ENCODE measurements at places on chromosomes 13 and 19.
A peak's percentile ranks its signal among the peaks of the same experiment; 100 is the strongest.

DNA sequence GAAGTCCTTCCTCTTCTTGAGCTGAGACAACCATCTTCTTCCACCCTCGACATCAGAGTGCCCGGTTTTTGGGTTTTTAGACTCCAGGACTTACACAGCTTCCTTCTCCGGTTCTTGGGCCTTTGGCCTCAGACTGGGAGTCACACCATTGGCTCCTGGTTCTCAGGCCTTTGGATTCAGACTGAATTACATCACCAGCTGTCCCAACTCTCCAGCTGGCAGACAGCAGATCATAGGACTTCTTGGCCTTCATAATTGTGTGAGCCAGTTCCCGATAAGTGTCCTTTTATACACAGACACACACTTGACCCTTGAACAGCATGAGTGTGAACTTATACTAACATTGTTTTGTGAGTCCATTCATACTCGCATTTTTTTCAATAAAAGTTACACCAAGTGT, 166.0 kb upstream of the UBL3 start:
- no peak for DNase-seq

DNA sequence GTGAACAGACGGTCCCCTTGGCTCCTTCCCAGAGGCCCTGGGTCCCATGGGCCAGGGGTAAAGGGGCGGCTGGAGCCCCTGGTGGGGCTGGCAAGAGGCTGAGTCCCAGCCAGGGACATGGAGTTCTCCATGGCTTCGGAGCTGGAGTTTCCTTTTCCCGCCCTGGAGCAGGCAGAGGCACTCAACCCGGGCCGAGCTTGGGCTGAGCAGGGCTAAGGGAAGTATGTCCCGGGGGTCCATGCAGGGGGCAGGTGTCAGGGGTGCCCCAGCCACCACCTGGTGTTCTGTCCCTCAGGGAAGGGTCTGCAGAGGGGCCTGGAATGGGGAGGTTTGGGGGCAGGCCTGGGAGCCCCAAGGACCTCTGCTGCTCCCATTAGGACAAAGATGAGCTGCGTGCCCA, 54.0 kb upstream of the TPM4 start:
- DNase-seq: no peak

- no peak for DNase-seq
These were observed 20.1 kb downstream of the PCCA start for GRCh38 chr13:100108913-100109507.

GRCh38 chr13:113948034-113948742, 25.7 kb downstream of the C13orf46 start:
- DNase-seq: no peak

DNA sequence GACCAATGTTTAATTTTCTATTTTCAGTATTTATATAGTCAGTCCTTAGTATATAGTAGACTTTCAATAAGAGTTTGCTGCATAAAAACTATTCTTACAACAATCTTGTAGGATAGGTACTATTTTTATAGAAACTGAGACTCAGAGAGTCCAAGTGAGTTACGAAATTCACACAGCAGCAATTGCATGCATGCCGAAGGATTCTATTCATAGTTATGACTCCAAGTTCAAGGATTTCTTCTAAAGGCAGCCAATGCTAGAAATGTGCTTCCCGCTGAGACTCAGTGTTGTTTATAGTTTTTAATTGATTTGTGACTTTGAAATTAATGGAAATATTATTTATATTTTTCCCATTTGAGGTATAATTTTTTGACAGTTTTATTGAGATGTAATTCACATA, 62.7 kb upstream of the CSNK1A1L start:
- no peak for DNase-seq

- DNase-seq: no peak
These were observed 107.8 kb downstream of the RXFP2 start for GRCh38 chr13:31846961-31847752.

- no peak for DNase-seq
These were observed 402 bp upstream of the DYRK1B start for GRCh38 chr19:39834287-39834841.

DNA sequence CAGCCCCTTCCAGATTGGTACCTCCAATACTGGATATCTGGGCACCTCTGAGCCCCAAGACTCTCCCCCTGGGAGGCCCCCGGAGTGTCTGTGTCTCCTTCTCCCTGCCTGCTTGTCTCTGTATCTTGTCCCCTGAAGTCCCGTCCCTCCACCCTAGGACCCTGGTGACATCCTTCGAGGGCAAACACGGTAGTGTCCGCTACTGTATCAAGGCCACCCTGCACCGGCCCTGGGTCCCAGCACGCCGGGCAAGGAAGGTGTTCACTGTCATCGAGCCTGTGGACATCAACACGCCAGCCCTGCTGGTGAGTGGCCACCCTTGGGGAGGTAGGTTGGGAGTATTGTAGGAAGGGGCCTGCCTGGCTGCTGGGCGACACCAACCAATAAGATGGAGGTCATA, 844 bp downstream of the ARRDC2 start:
- no peak for DNase-seq

DNA sequence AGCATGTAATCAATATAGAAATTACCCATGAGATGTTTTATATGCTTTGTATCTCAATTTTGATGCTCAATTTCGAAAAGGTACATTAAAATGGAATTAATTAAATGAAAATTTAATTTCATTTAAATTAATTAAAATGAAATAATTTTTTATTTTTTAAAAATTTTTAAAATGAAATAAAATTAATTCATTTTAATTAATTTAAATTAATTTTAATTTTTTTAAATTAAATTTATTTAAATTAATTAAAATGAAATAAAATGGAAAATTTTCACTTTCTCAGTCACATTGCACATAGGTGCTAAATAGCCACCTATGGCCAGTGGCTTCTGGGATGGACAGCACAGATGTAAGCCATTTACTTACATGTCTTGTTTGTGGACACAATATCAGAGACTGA, 4.2 kb upstream of the SULT2B1 start:
- DNase-seq: no peak

DNA sequence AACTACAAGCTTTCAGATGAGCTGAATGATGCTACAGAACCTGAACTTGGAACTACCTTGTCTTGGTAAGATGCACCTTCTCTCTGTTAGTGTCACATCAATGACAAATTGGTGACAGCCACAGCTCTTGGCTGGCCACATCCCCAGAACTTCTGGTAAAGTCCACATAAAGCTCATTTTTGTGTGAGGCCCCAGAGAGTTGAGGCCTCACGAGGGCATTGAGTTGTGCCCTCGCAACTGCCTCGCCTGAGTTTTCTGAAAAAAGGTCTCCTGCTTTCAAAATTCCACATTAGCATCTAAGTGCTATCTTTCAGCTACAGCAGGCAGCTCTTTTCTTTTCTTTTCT, 42.6 kb downstream of the MRPL57 start:
- no peak for DNase-seq

DNA sequence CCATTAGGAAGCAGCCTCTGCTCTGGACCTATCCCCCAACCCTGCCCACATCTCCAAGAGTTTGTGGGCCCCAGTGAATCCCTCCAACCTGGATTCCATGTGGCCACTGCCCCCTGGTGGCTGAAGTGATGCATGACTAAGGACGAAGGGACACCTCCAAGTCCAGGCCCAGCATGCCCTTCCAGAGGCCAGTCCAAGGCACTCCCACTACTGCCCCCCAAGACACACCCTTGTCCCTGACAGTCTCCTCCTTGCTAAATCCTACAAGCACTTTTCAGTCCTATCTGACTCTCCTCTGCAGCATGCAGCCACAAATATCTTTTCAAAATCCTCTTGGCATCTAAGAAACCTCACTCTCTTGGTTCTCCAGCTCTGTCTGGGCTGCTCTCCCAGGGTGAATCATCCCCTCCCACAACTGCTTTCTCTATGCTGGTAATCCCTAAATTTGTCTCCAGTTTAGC, 33.0 kb downstream of the DEDD2 start:
- DNase-seq: peak; percentile 77

GRCh38 chr13:27578121-27579030, 42.0 kb downstream of the LNX2 start:
- no peak for DNase-seq

DNA sequence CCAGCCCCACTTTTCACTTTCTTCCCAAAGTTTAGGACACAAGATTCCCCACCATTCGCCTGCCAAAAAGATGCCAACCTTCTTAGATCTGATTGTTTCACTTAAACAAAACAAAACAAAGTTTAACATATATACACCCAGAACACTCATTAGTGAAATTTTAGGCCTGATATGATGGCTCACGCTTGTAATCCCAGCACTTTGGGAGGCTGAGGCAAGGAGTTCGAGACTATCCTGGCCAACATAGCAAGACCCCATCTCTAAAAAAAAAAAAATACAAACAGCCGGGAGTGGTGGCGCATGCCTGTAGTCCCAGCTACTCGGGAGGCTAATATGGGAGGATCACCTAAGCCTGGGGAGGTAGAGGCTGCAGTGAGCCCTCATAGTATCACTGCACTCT, 4.9 kb downstream of the PGPEP1 start:
- DNase-seq: no peak

DNA sequence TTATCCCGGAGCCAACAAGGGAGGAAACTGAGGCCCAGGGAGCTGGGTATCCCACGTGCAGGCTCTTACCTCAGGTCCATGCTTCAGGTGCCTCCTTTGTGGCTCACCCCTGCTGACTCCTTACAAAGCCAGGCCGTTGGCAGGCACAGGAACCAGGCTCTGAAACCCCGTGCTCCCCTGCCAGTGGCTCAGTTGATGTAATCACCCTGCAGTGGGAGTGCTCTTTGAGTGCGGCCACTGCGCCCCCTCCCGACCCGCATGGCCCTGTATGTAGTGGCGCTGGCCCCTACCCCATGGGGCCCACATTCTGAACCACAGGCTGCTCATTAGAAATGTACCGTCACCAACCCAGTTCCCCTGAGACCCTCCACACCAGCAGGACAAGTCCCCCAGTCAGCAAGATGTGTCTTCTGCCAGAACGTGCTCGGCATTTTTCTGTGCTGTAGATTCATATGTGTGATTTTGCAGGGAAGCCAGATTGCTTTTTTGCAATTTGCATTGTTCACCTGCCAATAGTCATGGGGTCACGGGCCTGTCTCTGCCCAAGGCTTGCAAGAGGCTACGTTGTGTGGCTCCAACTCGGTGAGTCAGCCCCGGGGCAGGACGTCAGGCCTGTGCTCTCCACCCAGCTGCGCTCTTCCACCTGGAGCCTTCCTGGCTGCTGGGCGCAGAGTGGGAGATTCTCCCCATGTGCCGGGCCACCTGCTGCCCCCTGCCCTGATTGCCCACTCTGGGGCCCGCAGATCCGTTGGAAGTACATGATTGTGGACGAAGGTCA, 60.3 kb downstream of the SMARCA4 start:
- no peak for DNase-seq

- no peak for DNase-seq
These were observed 248.7 kb downstream of the EFNB2 start for GRCh38 chr13:106286811-106287210.

DNA sequence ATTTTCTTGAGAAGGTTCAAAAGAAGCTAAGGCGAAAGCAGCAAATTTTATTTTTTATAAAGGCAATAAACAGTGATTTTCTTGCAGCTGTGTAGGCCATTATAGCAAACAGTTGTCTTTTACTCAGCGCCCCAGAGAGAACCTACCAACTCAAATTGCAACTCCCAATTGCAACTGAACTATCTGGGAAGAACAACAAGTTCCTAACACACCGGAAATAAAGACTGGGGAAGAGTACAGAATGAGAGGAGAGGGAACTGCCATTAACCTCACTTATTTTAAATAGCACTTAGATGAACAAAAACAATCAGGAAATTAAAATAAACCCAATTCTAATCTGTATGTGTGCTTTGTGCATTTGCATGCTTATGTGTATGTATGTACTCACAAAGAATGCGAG, 171.1 kb downstream of the KCTD12 start:
- DNase-seq: no peak

DNA sequence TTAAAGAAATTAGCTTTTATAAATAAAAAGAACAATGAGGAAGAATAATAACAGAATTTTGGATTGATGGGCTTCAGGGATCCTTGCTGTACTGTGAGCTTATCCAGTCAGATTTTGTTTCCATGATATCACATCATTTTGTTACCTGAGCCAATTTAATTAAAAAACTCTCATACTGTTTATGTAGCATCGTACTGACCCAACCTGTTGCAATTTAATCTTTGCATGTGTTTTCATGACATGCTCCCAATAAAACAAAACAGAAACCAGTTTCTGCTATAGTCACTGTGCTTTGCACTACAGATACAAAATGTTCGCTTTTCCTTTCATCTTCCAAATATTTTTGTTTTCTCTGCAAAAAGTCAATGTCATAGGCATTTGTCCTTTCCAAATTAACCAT, 109.7 kb upstream of the RNF113B start:
- DNase-seq: no peak

GRCh38 chr13:29594710-29595379, 643 bp downstream of the SLC7A1 start:
- DNase-seq: no peak

GRCh38 chr19:54434873-54435214, 14.2 kb upstream of the LENG8 start:
- no peak for DNase-seq

DNA sequence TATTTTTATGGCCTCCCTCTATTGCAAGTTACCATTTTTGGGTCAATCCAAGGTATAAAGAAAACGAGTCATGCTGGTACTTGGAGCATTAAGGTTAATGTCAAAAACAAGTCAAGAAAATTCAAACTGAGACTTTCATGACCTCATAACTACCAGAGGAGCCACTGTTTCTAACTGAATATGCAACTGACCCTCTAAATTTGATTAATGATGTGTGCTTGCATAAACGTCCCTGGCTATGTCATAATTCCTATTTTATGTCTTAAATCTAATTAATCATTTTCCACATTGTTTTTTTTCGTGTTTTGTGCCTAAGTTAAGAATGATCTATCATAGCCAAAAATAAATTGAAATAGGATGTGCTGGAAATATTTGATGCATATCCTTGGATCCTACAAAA, 396.7 kb upstream of the GPC6 start:
- no peak for DNase-seq

- no peak for DNase-seq
These were observed 12.6 kb upstream of the RAB20 start for GRCh38 chr13:110574161-110574560.

- DNase-seq: no peak
These were observed 25.9 kb downstream of the ACSBG2 start for GRCh38 chr19:6161271-6161850.

GRCh38 chr13:40230833-40231266, 435.6 kb downstream of the FOXO1 start:
- DNase-seq: no peak

DNA sequence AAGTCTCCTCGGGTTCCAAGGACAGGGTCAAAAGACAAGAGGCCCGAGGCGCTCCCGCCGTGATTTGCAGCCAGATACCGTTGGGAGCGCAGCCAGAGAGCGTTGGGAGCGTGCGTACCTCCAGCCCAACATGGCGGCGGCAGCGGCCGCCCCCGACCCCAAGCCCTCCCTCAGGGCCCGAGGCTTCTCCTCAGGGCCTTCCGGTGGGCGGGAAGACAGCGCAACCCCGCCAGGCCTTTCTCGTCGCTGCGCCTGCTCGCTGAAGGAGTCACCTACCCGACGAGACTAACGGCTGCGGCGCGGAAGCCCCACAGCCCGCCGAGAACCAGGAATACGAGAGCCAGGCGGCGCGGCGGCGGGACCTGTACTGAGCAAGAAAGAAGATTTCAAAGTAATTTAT, 3.2 kb upstream of the ZNF850 start:
- DNase-seq: no peak

GRCh38 chr13:60933638-60934037, 482.0 kb downstream of the PCDH20 start:
- no peak for DNase-seq

GRCh38 chr13:33345842-33346241, 60.3 kb upstream of the STARD13 start:
- DNase-seq: no peak

GRCh38 chr13:23399347-23399746, 34.2 kb downstream of the SACS start:
- DNase-seq: no peak
